Left colon (tissue), 2 donors: ENCODE measurements at places on chromosomes 4 and X. TPM values are rescaled to one million over a fixed set of nuclear protein-coding genes. Genes with fewer than 3 reads are reported as not detected.

DNA sequence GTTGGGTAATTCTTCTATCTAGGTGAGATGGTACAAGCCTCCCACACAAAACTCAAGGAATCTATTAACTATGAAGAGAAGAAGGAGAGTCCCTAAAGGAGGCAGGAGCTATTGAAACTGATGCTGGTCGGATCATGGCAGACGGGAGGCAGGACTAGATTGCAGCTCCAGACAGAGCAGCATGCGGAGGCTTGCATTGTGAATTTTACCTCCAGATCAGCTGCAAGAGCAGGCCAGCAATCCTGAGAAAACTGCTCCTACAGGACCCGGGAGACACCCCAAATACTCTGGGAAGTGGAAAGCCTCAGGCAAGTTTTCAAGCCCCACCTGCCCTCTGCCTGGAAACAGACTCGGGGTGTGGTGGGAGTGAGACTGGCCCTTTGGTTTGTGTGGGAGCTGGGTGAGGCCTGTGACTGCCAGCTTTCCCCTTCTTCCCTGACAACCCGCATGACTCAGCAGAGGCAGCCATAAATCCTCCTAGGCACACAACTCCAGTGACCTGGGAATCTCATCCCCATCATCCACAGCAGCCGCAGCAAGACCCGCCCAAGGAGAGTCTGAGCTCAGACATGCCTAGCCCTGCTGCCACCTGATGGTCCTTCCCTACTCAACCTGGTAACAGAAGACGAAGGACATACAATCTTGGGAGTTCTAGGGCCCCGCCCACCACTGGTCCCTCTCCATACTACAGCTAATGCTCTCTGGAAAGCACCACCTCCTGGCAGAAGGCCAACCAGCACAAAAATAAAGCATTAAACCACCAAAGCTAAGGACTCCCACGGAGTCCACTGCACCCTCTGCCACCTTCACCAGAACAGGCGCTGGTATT, 30.9 kb downstream of the GATB start:
- peak; percentile 52 for DNase-seq

Gene FRAS1
- 1.3 TPM for total RNA-seq

Gene PRRG1
- 13.8 TPM for total RNA-seq

- no peak for DNase-seq
Observed at GRCh38 chr4:105815701-105816100, 79.6 kb upstream of the NPNT start.

DNA sequence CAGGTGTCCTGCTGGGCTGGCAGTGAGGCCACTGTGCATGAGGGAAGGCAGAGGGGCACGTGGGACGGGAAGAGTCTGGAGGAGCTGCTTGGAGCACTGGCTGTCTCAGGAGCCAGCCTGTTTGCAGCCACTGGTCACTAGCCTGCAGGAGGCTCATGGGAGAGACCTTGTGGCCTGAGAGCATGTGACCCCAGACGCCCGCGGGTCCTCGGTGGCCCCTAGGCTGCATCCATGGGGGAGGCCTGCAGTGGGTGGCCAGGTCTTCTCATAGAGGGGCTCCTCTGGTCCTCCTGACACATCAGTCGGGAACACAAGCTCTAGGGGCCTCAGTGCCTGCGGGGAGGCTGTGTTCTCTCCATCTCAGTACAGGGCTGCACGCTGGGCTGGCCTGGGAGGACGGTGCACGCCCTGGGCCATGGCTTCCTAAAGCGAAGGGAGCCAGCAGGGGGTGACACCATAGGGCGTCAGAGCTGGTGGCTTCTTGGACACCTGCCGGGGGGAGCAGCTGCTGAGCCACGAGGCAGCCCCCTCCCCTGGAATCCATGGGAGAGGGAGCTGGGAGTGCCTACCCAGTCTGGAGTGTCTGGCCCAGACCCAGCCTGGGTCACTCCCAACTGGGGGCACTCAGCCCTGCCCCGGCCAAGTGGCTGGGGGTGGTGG, 12.3 kb downstream of the NAT8L start:
- no peak for DNase-seq
